ENCODE measurements at places on chromosomes 2 and 18.

GRCh38 chr2:61421611-61422010 lies 49.3 kb downstream of the USP34 start:
- DNase-seq = no peak

DNA sequence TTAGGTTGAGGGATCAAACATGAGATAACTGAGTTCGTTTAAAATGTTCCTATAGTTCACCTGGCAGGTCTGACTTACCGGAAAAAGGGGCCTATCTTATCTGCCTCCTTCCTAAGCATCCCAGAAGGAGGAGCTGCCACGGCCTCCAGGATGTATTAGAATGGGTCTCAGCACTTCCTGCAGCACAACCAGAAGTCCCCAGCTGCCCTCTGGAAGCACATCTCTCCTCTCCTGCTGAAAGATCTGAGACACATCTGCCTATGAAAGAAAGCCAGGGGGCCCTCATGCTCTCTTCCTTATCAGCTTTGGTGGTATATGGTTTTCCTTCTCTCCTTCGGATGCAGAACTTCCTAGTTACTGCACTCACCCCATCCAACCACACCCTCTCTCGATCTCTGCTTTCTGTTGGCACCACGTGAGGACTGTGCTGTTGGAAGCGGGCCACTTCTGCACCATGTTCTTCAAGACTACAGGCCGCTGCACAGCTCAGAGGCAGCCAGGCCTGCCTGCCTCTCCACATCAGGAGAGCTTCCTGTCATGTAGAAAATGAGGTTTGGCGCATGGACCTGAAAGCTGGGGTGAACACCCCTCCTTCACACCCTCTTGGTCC lies 6.5 kb downstream of the IGFBP5 start:
- no peak for DNase-seq

GRCh38 chr2:31937741-31938140 lies 73.1 kb downstream of the MEMO1 start:
- DNase-seq = no peak

DNA sequence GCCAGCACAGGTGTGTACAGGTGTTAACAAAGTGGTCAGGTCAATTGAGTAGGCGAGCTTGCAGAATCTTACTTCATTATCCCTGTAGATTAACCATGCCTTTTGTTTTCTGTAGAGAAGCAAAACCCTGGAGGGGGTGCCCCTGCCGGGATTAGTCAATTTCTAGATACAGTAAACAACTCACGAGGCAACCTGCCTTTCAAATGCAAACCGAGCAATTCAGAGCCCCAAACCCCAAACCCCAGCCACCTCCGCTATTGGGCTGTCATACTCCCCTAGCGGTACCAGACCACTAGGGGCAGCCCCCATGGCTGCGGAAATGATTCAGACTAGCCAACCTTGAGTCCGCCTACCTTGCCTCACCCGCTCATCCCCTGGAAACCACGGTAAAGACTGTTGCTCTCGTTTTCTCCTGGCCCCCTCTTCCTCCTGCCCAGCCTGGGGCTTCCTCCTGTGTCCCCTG lies 61.4 kb upstream of the KIF5C start:
- DNase-seq = no peak

DNA sequence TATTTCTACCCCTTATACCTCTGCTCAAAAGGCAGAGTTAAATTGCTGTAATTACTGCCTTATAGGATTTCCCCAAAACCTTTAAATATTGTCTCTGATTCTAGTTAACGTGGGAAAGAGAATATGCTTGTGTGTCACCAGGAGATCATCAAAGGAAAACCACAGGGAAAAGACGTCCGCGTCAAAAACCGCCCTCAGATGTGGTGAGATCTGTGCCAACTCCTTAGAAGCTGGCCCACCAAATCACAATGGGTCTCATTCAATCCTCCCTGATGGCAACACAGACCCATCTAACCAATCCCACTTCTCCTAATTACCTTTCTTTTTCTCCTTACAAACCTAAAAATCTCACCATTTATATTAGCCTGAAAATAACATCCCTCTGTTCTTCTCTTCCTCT lies 25.4 kb downstream of the VPS54 start:
- no peak for DNase-seq

- DNase-seq = no peak
Observed at GRCh38 chr2:60319031-60319547, 234.4 kb downstream of the BCL11A start.

DNA sequence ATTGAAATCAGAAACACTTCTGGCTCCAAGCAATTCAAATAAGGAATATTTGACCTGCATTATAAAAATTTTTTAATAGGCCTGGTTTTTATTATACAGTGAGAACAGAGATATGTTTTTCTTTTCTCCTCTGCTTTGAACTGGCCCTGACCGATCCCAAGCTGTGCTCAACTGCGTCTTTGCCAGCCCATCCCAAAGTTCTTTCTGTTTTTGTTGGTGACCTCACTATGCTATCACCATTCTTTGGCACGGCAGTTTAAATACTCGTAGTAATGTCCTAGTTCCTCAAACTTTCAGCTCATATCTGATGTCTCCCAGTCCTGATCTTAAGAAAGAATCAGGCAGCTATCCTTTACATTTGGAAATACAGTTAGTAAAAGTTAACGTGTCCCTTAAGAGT lies 42.3 kb upstream of the NETO1 start:
- no peak for DNase-seq

DNA sequence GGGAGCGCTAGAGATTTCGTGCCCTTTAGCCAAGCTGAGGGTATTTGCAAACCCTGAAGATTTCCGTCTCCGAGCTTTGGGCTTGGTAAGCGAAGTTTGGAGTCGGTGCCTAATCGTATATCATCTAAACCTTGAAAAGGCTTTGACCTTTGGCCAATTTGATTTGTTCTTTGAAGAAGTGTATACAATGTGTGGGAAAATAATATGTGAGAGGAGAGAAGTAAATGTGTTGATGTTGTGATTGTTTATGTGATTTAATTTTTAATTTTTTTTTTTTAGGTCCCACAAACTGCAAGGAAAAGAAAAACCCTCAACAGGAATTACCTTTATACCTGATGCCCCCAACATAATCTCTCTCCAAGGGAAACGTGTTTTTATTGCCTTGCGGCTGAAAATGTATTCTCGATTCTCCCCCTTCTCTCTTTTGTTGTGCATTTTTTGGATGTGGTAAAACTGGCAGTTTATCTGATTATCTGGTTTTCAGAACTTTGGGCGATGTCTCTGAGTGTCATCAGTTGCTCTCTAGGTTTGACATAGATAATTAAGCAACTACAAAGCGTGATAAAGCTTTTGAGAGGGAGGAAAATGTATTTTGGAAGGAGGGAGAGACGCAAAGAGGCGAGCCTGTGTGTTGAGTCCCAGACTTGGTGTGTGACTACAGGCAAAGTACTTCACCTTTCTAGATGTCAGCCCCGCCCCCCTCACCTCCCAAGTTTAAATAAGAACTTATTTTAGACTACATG lies 912 bp upstream of the FBXO11 start:
- DNase-seq = no peak

- DNase-seq = no peak
Observed at GRCh38 chr2:120653871-120654270, 81.8 kb upstream of the GLI2 start.

DNA sequence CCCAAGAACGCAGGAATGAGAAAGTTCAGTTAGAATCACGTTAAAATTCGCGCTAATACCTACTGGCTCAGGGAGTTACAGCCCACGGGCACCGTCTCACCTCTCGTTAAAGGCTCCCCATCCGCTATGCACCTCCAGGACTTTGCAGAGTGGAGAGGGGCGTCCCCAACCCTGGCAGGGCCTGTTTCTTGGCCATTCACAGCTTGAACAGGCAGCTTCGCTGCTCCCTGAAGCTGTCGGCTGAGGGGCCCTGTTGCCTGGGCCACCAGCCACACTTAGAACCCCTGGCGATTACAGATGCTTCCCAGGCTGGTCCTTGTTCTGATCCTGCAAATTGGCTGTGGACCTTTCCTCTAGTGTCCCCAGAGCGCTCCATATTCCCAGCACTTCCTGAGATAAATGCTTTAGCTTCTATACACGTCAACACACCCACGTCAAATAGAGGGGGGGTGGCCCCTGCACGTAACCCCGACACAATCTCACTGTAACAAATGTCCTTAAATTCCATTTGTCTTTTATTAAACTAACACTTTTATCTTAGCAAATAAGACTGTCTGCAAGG lies 16.8 kb upstream of the SNTG2 start:
- DNase-seq = no peak

GRCh38 chr18:55839343-55839742 lies 251.4 kb upstream of the TCF4 start:
- no peak for DNase-seq

- DNase-seq = no peak
Observed at GRCh38 chr2:10330700-10331026, 28.0 kb downstream of the HPCAL1 start.

DNA sequence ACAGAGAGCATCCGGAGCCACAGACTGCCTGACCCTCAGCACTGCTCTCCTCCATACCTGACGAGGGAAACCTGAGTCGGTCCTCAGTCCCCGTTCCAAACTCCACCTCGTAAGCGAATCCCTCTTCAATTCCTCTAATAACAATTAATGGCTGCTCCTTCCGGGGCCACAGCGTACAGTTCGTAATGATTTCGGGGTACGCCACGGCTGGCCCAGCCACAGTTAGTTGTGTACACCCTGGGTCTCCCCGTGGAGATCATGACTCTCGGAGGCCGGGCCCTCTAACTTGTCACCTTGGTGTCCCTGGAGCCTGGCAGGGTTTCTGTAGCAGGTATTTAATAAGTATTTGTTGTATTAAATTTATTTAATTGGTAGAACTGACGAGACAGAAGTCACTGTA lies 121.5 kb downstream of the EIPR1 start:
- DNase-seq = no peak

DNA sequence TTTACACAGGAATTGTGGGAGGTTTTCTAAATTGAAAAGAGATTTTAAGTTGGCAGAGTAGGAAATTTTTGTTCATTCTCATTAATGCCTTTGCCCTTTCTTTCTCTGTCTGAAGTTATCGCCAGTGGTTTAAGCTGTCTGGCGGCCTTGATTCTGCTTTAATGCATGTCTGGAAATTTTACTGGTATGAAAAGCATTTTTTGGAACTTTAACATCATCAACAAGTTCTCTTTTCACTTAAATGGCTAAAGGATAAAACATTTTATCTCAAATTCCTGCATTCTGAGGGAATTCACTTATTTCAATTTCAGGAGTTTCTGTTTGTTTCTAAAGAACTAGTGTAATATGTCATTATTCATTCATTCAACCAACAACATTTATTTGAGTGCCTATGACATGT lies 233.9 kb upstream of the FOSL2 start:
- no peak for DNase-seq

DNA sequence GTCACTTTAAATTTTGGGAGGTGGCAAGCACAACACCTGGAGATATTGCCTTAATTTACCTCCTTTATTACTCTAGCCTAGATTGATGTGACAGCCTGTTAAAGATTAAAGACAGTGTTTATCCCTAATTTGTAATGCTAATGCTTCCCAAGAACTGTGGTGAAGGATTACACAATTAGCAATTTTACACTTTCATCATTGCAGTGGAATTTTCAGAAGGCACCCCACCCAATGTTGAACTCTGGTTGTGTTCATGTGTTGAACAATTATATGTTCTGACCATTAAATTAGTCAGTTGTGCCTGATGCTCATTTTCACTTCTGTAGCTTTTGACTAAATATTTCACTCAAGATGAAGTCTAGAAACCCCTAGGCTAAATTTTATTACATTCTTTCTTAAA lies 317.1 kb upstream of the CWC22 start:
- no peak for DNase-seq

DNA sequence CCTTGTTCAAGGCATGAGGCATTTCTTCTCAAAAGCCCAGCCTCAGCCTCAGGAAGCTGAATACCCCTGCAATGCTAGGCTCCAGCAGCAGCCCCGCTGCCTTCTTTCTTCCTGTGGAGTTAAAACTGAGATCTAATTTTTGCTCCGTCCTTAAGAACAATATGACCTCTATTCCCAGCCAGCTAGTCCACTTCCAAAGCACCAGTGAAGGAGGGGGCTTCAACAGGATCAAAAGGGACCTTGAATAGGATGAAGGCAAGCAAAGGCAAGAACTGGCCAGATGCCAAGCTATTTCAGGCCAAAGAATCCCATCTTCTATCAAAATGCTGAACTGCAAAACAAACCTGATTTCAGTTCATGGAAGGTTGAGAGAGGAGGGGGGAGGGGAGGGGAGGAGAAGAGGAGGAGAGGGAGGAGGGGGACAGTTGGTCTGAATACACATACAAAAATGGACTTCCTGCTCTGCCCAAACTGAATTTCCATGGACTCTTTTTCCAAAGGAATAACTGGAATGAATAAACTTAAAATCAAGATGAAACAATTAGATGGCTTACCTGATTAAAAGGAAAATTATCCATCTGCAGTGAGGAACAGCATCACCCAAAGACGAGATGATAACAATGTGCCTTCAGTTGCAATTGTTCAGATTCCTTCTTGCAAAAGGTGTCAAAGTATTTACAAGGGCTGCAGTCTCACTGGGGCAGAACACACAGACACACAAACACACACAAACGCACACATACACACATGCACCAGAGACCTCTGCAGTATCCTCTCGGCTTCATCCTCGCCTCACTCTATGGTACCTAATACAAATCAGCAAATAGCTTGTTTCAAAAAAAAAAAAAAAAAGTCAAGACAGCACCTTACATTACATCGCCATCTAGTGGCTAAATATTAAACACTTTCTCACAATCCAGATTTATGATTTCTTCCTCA lies at the start of gene SCN1A:
Gene SCN1A, minus strand, starts transcription at position 804 of the 939 bp plus-strand sequence. CDS start 54,399 bp downstream, outside the sequence.
- DNase-seq = peak; percentile 10

- no peak for DNase-seq
Observed at GRCh38 chr2:1995987-1996386, 251.7 kb upstream of the PXDN start.

- no peak for DNase-seq
Observed at GRCh38 chr2:70425682-70426301, 123.9 kb upstream of the FAM136A start.

DNA sequence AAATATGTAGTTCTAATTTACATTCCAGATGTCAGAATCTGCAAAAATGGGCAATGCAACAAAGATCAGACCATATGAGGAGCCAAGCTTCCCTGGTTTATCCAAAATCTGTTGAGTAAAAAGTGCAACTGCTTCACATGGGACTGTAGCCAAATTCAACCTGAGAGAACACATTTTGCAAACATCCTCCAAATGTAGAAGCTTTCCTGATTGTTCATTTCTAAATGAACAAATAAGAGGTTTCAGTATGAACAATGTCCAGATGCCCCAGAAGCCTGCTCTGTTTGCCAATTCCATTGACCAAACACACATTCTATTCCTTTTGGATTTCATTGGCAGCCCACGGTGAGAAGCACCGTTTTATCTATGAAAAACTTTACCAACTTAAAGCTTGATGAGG lies 117.9 kb upstream of the OSR1 start:
- no peak for DNase-seq

- DNase-seq = no peak
Observed at GRCh38 chr2:187543488-187543887, 10.7 kb downstream of the TFPI start.

- DNase-seq = peak; percentile 83
Observed at GRCh38 chr2:191376981-191377629, 131.9 kb downstream of the MYO1B start.

GRCh38 chr2:67463810-67464209 lies 66.7 kb downstream of the ETAA1 start:
- peak; percentile 79 for DNase-seq

GRCh38 chr18:12420821-12421421 lies 13.2 kb downstream of the PRELID3A start:
- DNase-seq = no peak

GRCh38 chr2:101362316-101362715 lies 25.0 kb downstream of the CREG2 start:
- no peak for DNase-seq
